ENCODE measurements at places on chromosomes 1 and 21. TPM values are rescaled to one million over a fixed set of nuclear protein-coding genes. Genes with fewer than 3 reads are reported as not detected.

PGBD5 gene
- total RNA-seq: 18.9 TPM

LRRC38 gene
- total RNA-seq: 60.3 TPM

ADORA1 gene
- total RNA-seq: 0.72 TPM

ZBTB8B gene
- total RNA-seq: 0.89 TPM

GJA4 gene
- 46.9 TPM for total RNA-seq

FAAH gene
- total RNA-seq: 42.3 TPM

EFCAB7 gene
- total RNA-seq: 2.7 TPM

STUM gene
- total RNA-seq: 0.28 TPM

DENND4B gene
- 70.3 TPM for total RNA-seq

S100PBP gene
- 50.1 TPM for total RNA-seq

ACOT11 gene
- total RNA-seq: 2.6 TPM

OR2T29 gene
- total RNA-seq: not detected

SPATA46 gene
- total RNA-seq: not detected

ECE1 gene
- total RNA-seq: 273 TPM

ATP5PO gene
- 172 TPM for total RNA-seq

NPPA gene
- total RNA-seq: not detected

BTG3 gene
- total RNA-seq: 39.5 TPM

TIAM1 gene
- 33.3 TPM for total RNA-seq

UBQLN4 gene
- 21.1 TPM for total RNA-seq

PER3 gene
- 18.8 TPM for total RNA-seq

ADAM30 gene
- not detected for total RNA-seq

TNFAIP8L2 gene
- 12.2 TPM for total RNA-seq

PEAR1 gene
- 8.6 TPM for total RNA-seq

EGLN1 gene
- 33.4 TPM for total RNA-seq

VANGL2 gene
- 0.20 TPM for total RNA-seq

KRTAP19-3 gene
- not detected for total RNA-seq

TMEM201 gene
- 12.6 TPM for total RNA-seq

SLC1A7 gene
- not detected for total RNA-seq

AIDA gene
- 34.4 TPM for total RNA-seq

NRAS gene
- total RNA-seq: 17.9 TPM

KRTAP19-8 gene
- total RNA-seq: not detected

BNIPL gene
- 2.4 TPM for total RNA-seq

SPEN gene
- total RNA-seq: 24.5 TPM

ATPAF1 gene
- 104 TPM for total RNA-seq

CTBS gene
- total RNA-seq: 11.1 TPM

PRPF38A gene
- total RNA-seq: 27.0 TPM

SELENBP1 gene
- total RNA-seq: 13.3 TPM

S100A16 gene
- 126 TPM for total RNA-seq

EVA1B gene
- 92.3 TPM for total RNA-seq

POU2F1 gene
- 11.7 TPM for total RNA-seq

KCNN3 gene
- 0.17 TPM for total RNA-seq

SLC25A34 gene
- 6.1 TPM for total RNA-seq

LPGAT1 gene
- total RNA-seq: 93.4 TPM

S100A6 gene
- 375 TPM for total RNA-seq

BCL2L15 gene
- 0.17 TPM for total RNA-seq
